ENCODE measurements at places on chromosomes 1 and 21. TPM values are rescaled to one million over a fixed set of nuclear protein-coding genes. Genes with fewer than 3 reads are reported as not detected.

DNAJC28 gene
- total RNA-seq, result 0.23 TPM

NBPF4 gene
- not detected for total RNA-seq

CELA2A gene
- not detected for total RNA-seq

VAV3 gene
- 0.31 TPM for total RNA-seq

Data from hair follicular keratinocyte (primary cell).